Activated T-helper 1 cell treated with anti-CD3 and anti-CD28 coated beads, Interleukin-2, amount 50 U/mL, for 16 hours (primary cell): ENCODE measurements at places on chromosomes 2 and 18.

DNA sequence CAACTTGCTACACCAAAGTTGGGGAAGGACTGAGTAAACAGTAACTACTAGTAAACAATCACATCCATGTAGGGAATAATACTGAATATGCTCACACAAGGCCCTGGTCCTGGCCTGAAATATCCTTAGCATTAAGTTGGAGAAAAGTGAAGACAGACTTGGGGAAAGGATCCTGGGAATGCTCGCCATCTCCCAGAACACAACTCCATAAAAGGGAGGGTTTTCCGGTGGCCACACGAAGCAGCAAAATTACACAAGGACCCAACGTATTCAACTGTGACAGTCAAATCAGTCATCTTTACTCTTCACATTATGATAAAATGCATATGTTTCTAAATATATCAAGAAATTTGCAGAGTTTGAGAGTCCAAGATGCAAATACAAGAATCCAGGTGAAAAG is 7.3 kb downstream of the NEMP2 start:
- no peak for DNase-seq

DNA sequence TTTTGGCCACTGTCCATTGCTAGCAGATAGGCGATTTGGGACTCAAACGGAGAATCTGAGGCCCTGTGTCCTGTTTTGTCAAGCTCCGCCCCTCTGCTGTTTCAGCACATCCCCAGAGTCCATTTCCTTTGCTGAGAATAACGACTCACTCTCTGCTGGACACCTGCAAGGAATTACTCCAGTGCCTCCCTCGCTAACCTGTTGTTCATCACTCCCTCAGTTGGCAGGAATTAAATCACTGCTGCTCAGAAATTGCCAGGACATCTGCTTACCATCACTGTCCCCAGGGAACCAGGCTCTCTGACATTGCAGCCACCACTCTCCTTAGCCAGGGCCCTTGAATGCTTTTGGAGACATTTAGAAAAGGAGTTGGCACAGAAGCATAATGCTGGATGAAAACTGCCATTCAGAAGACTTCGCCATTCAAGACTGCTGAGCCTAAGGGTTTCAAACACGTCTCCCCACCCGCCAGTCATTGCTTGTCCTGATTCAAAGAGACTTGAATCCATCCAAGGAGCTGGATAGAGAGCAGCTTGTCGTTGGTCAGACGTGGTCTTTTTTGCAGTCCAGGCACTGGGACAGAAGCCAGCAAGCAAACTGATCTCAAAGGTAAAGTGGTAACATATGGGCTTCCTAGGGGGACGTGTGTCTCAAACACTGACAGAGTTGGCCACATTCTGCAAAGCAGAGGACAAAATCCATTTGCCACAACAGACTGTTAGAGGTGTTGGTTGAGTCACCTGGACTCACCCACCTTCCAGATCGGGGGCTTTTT is 155.3 kb downstream of the UXS1 start:
- no peak for DNase-seq

DNA sequence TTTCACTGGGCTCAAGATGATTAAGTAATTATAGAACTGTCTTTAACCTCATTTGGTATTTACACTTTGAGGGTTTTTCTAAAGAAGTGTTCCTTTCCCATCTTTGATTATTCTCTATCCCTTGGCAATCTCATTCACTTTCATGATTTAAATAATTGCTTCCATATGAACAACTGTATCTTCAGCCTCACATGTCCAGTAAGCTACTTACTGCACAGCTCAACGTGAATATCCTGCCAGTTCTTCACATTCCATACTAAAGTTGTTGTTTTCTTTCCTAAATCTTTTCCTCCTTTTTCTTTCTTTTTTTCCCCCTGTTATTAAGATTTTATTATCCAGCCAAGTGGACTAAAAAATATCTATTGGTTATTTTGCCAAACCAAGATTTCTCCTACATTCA is 37.7 kb downstream of the ZC3H15 start:
- no peak for DNase-seq

DNA sequence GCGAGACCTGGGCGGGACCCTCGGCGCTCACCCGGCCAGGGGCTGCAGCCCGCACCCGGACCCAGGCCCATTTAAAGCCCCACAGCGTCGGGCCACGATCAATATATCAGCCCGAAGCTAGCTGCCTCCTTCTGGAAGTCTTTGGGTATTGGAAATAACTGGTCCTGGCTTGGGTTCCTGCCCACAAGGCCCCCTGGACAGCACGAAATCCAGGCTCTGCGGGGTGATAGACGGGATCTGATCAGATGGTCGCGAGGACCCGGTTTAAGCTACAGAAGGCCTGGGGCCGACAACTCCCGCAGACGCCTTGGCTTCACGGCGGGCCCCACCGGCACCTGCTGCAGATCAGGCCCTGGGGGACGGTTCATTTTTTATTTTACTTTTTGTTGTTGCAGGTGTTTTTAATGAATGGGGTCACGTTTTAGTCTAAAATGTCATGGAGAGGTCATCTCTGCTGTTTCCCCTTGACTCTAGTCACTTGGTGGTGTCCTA is 362 bp upstream of the PSTPIP2 start:
- no peak for DNase-seq

- DNase-seq = no peak
These were observed 312.9 kb downstream of the PRKCE start for GRCh38 chr2:45964223-45964841.

DNA sequence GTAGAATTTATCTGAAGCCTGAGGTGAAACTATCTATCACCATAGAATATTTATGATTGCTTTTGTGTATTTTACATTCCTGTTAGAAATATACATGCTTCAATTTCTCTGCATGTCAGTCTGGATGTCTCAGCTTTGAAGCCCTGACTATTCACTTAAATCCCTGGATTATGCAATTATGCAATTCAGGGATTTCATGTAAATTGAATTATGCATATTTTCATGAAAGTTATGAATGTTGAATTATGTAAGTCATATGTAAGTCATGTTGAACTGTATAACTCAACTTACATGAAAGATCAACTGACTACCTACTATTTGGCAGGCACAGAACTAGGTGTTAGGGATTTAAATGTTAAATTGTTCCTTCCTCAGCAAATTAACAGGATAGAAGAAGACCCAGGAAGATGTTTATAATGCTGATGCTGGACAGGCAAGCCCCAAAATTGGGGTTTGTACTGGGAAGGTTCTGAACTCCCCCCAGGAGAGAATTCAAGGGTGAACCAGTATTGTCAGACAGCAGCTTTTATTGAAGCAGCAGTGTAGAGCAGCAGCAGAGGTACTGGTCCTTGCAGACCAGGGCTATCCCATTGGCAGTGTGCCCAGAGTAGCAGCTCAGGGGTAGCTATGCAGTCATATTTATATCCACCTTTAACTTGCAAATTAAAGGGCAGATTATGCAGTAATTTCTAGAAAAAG is 236.5 kb downstream of the ZNF804A start:
- no peak for DNase-seq

- no peak for DNase-seq
These were observed 25.3 kb downstream of the SLC16A14 start for GRCh38 chr2:230043461-230043860.

DNA sequence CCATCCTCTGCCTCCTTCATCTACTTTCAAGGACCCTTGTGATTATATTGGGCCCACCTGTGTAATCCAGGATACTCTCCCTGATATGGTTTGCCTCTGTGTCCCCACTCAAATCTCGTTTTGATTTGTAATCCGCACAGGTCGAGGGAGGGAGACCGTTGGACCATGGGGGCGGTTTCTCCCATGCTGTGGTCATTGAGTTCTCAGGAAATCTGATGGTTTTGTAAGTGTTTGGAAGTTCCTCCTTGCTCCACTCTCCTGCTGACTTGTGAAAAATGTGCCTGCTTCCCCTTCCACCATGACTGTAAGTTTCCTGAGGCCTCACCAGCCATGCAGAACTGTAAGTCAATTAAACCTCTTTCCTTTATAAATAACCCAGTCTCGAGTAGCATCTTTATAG is 42.0 kb upstream of the EML6 start:
- no peak for DNase-seq

DNA sequence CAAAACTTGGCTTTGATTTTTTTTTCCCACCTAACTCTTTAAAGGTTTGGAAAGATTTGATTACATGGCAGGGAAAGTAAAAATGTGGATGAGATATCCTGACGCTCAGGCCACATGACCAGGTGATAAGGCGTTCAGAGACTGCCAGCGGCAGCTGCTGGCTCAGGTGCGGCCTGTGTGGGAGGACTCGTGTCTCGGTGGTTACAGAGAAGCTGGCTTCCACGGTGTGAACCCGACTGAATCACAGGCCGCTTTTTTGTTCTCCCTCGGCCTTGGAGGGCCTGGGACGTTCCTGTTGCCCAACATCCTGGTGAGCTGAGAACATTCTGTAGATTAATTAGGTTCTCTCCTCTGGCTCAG is 124.2 kb upstream of the ZNF516 start:
- DNase-seq = no peak

DNA sequence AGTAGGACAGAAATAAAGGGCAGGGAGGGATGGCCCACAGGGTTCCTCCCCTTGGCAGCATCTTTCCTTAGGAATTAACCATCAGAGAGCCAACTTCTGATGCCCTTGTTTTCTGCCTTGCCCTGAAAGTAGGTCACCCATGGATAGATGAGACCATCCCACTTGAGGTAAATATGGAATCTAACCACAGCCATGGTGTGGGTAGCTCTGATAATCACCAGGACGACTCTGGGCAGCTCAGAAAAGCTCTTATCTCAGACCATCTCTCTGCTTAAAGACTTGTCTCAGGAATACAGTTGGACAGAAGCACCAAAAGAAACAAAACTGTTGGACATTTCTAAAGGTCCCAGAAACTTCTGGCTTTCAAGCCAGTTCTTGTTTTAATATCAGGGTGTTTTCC is 101.4 kb upstream of the CELF4 start:
- no peak for DNase-seq

DNA sequence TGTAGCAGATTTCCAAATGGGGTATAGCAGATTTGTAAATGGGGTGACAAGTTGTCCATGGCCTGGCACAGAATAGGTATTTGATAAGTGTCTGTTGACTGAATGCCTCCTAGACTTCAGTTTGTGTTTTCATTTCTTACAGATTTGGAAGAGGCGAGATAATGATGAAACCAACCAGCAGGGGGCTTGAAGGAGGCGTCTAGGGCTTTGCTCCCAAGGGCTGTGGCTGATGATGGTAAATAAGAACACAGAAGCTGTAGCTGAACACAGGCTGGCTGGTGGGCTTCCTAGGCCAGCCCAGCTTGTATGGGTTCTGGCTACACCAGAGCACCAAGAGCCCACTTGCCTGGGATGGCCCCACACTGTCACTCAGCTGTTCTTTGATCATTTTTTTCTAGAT is 19.4 kb downstream of the SFTPB start:
- DNase-seq = no peak

DNA sequence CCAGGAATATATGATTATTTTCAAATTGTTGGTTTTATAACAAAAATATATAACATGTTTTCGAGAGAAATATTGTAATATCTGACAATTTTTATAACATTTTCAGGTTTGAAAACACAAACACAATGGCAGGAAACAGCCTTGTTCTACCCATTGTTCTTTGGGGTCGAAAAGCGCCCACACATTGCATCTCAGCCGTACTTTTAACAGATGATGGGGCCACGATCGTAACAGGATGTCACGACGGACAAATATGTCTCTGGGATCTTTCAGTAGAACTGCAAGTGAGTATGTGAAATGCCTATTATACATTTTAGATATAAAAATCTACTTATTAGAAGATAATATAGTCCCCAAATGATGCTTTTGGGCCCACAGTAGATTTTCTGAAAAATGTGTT is 21.2 kb downstream of the WDR7 start:
- no peak for DNase-seq
